ENCODE measurements at places on chromosomes 5 and 9.

DNA sequence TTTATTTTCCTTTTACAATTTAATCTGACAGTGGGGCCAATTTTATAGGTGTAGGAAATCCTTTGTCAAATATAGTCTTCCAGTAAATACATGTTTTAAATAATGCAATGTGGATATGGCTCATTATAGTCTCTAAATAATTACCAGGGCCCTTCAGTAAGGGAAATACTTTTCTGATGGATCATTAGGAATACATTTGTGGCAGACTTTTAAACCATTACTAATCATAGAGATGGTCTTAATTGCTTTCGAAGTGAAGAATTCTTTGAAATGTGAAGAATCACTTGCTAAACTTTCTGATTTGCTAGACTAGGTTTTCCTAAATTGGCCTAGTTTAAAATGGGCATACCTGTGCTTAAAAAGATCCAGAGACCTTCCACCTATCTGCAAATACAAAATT lies 105.6 kb upstream of the ELL2 start:
- DNase-seq = peak; percentile 66

GRCh38 chr9:90555351-90556057 lies 87.1 kb downstream of the DIRAS2 start:
- DNase-seq = peak; percentile 46

DNA sequence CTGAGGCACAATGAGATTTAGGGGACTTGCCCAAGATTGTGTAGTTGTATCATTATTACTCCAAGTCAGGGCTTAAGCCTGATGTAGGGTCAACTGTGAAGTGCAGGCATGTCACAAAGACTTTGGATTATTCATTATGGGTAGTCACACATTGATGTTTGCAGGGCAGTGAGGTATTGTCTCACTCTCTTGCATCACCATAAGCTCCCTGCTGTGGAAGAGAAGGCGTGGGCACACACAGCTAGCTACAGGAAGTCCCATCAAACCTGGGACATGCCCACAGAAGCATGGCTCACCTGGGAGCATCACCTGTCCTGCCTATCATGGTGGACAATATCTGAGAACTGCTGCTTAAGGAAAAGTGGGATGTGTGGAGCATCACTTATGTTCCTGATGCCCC lies 42.1 kb downstream of the TMOD1 start:
- DNase-seq = peak; percentile 63

GRCh38 chr5:77438071-77438470 lies 54.0 kb downstream of the WDR41 start:
- DNase-seq = no peak

- peak; percentile 67 for DNase-seq
These were observed 91.2 kb downstream of the RFK start for GRCh38 chr9:76302947-76303550.

DNA sequence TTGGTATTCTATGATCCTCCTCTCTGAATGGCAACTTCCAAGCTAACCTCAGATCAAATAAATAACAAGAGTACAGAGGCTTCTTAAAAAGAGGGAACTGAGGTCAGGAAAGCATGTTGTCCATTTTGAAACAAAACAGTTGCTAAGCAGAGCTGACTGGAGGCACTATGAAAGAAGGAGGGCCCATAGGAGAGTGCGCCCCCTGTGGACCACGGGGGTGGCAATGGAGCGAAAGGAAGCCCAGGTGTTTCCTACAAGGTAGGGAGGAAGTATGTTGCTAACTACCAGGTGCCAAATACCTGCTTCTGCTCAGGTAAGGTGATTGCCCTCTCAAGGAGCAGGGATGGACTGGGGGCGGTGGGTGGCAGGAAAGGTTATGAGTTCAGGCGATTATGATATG lies 101.8 kb upstream of the MAST4 start:
- DNase-seq = no peak

DNA sequence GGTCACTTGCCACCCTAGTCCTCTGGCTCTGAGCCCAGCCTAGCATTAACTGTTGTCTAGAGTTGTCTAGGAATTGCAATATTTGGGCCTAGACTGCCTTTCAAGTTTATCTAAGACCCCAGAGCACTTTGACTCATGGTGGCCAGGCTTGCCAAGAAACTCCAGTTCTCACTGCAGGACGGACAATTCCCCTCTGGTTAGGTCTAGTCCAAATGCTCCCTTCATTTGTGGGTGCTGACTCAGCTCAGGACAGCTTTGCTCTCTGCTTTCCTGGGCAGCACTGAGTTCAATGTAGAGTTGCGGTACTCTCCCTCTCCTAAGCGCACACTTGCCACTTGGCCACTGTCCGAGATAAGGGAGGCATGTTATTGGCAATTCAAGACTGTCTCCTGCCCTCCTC lies 619.4 kb downstream of the TLE1 start:
- no peak for DNase-seq

- DNase-seq = no peak
These were observed 71.4 kb upstream of the COL5A1 start for GRCh38 chr9:134570151-134570621.

DNA sequence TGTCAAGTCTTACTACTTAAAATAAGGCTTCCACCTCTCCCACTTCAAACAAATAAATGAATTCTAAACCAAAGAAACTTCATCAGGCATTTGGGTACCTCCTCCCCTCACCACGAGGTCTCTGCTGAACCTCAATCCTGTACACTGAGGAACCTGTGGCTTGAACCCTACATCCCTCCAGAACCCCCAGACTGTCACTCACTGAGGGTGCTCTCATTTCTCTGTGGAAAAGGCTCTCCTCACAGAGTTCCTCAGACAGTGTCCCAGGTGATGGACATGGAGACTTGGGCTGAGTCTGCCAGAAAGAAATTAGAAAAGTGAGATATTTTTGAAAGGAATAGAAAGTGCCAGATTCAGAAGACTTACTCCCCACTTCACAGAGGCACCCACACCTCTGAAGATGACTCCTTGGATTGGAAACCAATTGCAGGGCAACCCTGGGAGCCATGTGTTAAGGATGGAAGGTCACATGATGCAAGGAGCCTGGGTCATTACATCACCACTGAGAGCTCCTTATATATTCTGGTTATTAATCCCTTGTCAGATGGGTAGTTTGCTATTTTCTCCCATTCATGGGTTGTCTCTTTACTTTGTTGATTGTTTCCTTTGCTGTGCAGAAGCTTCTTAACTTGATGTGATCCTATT lies 19.8 kb downstream of the MLANA start:
- no peak for DNase-seq

DNA sequence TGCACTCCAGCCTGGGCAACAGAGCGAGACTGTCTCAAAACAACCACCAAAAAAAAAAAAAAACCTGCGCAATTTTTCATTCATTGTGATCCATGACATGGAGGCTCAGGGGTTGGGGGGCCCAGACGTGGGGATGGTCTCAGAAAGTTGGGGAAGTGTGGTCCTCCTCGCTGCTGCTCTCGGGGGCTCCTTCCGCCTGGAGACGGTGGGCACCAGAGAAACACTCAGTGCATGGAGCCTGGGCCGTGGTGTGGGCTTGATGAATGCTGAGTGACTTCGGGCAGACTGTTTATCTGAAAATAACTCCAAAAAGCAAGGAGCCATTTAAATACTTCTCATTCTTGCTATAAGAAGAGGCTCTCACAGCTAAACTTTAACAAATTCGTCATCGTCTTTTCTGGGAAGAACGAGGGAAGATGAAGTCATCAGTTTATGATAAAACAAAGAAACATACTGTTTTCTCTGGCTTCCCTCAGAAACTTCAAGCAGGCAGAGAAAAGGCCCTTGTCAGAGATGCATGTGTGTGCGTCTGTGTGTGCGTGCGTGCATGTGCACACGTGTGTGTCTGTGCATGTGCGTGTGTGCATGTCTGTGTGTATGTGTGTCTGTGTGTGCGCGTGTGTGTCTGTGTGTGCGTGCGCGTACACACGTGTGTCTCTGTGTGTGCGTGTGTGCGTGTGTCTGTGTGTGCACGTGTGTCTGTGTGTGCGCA lies 35.0 kb downstream of the RASGEF1C start:
- peak; percentile 76 for DNase-seq

DNA sequence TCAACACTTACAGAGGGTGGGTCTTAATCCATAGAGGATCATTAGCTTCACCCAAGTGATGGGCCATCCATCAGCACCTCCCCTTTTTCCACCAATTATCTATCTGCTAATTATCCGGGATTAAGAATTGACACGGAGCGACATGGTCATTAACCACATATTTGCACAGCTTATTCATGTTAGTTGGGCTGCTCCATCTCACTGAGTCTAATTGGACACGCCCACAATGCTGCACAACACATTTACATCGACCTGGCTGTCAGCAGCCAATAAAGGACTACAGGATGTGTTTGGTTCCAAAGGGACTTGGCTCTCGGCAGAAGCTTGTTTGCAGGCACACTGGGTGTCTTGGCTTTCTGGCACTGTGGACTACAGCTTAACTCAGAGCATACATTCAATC lies 21.6 kb downstream of the FOXE1 start:
- peak; percentile 21 for DNase-seq

- DNase-seq = no peak
These were observed 31.2 kb upstream of the LAMC3 start for GRCh38 chr9:130977811-130978221.

DNA sequence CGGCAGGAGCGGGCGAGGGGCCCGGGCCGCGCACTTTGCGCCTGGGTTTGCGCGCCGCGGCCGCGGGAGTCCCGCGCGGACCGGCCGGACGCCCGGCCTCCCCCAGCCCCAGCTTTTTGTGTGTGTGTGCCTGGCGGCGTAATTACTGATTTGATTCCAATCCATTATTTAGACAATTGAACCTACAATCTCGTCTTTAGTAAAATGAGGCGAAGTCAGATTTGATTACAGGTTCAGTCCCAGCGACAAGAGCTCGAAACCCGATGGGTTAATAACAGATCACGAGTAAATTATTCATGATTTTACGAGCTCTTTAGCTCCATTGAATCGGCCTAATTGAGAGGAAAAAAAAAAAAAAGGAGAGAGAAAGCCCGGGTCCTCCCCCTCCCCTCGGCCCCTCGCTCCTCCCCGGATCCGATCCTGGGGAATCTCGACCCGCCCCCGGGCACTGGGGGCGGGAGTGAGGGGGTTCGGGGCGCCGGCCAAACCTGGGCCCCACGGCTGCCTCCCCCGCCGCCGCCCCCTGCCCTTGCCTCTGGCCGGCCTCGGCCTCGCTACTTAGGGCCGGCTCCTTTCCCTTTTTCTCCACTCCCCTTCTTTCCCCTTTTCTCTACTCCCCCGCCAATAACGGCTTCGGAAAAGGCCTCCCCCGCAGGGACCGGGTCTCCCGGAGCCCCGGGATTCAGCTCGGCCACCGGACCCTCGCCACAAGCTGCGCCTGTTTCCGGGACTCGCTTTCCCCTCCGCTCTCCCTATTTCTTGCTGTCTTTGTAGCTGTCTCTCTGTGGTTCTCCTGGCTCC lies 6.6 kb downstream of the LHX2 start:
- no peak for DNase-seq

DNA sequence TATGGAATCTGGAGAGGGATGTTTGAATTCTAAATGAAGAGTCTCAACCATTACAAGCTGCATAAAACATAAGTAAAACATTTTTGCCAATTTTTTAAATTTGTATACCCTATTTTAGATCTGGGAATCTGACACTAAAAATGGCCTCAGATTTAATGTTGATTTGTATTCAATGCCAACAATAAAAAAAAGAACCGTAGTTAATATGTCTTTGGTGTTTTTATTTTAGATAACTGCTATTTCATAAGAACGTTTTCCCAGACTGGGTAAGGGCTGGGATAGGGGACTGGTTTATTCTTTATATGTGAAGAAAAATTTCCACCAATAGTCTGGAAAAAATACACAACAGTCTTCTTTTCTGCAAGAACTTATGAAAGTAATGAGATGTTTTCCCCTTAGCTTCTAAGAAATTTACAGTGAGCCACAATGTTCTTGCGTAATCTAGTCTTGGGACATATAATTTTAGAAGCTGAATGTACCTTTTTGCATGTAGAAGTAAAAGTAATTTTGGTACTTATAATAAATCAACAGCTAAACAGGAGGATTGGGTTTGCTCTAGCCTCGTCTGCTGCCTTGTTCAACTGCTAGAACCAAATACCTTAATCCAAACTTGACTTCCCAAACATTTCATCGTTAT lies 244.6 kb upstream of the EFNA5 start:
- DNase-seq = no peak

GRCh38 chr5:135218790-135219568 lies 180.1 kb downstream of the MACROH2A1 start:
- no peak for DNase-seq

GRCh38 chr5:94698197-94698596 lies 79.7 kb downstream of the SLF1 start:
- DNase-seq = no peak

DNA sequence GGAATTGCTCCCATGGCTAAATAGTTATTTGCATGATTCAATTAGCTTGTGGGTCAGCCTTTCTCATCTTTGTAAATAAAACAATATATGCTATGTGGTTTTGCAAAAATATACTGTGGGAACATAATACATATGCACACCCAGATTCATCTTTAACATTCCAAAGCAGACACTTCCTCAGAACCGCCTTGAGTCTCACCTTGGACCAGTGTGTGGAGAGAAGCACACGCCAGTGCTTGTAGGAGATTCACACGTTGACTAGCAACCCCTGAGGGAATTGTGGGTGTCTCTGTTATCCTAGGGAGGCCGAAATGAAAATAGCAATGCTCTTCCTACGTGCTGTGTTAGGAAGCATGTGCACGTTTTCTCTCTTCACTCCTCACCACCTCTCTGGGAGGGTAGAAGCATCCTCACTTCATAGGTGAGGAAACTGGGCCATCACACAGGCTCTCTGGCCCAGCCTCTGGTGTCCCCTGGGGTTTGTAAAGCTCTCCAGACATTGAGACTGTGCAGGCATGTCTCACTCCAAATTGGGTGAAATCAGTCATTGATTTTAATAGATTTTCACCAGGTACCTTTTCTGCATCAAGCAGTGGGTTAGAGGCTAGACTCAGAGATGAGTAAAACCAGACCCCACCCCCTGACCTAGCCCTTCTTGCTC lies 221.7 kb downstream of the PBX3 start:
- no peak for DNase-seq

GRCh38 chr5:143685246-143685815 lies 126.6 kb upstream of the HMHB1 start:
- DNase-seq = no peak

DNA sequence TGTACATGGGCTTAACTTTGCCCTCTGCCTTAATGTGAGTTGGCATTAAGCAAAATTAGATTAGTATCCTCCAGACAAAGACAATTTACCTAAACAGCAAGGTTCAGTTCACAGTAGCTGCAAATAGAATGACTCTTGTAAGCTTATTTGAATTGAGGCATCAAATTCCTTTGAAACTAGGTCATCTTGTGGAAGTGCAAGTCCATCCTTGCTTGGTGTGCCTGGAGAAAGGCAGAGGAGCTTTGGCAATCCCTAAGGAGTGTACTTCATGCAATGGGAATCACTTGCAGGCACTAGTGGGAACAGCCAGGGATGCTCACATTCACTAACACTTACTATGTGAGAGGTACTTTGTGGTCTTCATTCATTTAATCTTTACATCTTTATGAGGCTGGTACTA lies 118.3 kb downstream of the DRD1 start:
- DNase-seq = peak; percentile 59

GRCh38 chr9:112261133-112261532 lies 72.3 kb downstream of the PTBP3 start:
- DNase-seq = no peak

DNA sequence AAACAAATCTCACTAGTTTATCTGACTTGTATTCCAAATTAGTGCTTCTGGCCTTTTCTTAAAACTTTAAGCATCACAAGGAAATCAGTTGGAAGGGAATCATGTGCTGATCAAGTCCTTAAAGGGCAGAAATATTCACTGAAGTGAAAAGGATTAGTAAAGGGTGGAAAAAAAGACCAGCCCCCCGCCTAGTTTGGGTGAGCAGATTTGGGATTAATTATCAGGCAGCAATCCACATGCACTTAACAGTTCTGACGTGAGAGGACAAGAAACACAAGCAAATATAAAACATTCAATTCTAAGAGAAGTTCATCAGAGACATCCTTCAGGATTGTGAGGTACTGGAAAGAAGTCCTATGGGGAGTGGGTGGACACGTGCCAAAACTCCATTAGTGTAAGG lies at the start of gene TYRP1:
TYRP1 (plus strand) TSS at position 245 of the 400 bp plus-strand sequence. CDS start 612 bp downstream, outside the sequence.
- no peak for DNase-seq
